ENCODE measurements at places on chromosomes 16 and 17.

DNA sequence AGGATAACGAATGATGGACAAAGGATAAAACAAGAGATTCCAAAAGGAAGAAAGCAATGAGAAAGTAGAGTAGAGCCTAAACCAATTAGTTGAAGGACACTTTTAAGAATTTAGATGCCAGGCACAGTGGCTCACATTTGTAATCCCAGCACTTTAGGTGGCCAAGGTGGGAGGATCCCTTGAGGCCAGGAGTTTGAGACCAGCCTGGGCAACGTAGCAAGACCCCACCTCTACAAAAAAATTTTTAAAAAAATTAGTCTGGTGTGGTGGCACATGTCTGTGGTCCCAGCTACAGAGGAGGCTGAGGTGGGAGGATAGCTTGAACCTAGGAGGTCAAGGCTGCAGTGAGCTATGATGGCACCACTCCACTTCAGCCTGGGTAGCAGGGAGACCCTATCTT lies 20.0 kb downstream of the ABCA10 start:
- no peak for DNase-seq

DNA sequence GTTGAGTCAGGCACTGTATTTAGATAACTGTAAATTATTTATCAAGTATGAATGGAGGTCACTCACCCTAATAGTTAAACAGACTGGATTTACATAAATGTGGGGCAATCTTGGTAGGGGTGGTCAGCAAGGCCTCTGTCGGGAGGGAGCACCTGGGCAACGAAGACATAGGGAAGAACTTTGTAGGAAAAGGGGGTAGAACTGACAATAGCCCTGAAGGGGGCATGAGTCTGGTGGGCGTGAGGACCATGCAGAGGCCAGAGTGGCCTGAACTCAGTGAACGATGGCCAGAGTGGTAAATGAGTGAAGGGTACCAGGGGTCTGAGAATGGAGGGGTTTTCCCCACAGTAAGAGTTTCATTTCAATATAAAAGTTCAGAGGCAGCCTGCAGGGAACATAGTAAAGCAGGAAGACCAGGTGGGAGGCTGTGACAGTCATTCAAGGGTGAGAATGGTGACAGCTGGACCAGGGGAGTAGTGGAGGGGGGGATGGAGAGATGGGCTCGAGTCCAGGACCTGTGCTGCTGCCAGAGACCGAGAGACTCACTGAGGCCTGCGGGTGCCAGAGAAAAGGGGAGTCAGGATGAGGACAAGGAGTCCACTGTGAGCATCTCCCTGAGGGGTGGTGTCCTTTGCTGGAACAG lies 2.9 kb downstream of the C17orf67 start:
- DNase-seq = no peak

DNA sequence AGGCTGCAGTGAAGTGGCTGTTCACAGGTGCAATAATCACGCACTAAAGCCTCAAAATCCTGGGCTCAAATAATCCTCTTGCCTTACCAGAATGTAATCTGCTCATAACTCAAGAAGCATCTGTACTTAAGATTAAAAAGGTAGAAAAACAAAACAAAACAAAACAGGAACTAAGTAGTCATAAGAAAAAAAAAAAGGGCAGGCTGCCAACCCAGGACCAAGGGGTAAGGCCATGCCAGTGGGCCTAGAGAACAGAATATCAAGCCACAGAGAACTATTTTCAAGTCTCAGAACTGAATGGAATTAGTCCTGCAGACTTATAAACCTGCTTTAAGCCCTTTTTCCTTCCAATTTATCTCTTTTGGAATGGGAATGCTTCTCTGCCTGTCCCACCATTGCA lies 64.8 kb upstream of the TBC1D3K start:
- DNase-seq = no peak

DNA sequence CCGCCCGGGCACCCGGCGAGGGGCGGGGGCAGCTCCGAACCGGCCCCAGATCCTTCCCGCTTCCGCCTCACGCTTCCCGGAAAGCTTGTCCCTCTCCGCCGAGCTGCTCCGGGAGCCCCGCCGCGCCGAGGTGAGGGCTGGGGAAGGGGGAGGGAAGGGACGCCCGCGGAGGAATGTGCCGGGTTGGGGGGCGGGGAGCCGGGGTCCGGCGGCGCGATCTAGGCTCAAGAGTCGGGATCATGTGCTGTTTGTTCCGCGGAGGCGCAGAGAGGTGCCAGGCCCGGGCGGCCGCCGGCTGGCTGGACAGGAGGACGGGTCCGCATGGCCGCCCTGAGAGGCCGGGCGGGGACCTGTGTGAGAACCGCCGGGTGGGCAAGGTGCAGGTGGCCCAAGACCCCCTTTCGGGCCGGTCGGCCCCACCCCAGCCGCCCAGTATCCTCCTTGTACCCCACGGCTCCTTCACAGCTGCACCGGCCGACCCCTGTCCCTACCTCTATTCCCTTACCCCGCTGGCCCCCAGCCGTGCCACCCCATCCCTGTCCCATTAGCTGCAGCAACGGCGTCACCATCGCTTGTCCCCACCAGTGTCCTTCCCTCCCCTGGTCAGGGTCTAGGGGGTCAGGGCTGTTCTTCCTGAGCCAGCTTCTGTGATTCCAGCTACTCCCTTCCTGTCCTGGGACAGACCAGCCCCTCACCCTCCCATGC lies 429 bp downstream of the KIF1C start:
- no peak for DNase-seq

- DNase-seq = peak; percentile 20
Measured at GRCh38 chr17:77666881-77667395, 291.6 kb upstream of the TNRC6C start.

DNA sequence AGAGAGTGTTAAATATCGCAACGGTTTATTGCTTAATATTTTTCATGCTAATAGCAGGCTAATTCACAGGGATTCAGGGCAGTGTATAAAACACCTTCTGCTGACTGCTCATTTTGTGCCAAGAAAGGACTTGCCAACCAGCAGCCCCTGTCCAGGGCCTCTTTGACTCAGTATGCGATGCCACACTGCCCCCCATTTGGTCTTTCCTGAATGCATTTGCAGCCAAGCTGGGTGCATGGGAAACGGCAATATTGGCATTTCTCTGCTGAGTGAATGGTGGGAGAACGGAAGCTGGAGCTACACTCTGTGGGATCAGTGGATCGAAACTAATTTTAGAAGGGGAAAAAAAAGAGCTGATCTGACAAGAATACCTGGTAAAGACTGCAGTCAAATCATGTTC lies 152.9 kb upstream of the C16orf82 start:
- no peak for DNase-seq

GRCh38 chr17:16912021-16912962 lies 59.6 kb downstream of the TNFRSF13B start:
- DNase-seq = no peak

DNA sequence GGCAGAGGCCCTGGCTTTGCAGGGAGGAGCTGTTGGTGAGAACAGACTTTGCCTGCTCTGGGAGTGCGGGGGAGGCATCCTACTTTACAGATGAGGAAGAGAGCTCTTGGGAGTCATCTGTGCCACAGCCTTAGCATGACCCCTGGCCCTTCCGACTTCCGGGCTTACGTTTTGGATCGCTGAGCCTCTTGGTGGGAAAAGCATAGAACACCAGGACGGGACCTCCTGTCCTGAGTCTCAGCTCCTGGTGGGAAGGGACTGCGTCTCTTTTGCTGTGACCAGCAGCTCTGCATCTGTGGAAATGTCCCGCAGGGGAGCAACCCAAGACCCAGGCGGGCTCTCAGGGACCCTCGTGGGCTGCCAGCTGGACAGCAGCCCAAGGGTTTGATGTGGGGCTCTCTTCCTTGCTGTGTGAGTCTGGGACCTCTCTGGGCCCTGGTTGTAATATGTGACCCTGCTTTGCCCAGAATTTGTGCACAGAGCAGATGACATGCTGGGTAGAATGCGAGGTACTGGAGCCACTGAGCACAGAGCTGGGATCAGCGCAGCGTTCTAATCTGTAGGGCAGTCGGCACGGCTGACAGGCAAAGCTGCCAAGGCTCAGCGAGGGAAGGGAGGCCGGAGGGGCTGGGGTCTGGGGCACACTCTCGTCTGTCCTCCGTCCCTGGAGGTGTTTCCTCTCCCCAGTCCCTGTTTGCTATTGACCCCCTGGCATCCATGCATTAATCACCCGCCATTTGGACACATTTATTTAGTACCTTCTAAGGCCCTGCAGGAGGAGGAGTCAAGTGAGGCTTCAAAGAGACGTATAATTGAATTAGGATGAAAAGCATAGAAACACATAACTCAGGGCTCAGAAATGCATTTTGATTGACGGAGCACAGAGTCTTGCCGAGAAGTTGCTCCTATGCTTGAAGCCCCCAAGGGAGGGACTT lies 64.0 kb downstream of the NT5M start:
- DNase-seq = no peak

GRCh38 chr17:79459003-79459655 lies 151.7 kb downstream of the RBFOX3 start:
- DNase-seq = no peak

DNA sequence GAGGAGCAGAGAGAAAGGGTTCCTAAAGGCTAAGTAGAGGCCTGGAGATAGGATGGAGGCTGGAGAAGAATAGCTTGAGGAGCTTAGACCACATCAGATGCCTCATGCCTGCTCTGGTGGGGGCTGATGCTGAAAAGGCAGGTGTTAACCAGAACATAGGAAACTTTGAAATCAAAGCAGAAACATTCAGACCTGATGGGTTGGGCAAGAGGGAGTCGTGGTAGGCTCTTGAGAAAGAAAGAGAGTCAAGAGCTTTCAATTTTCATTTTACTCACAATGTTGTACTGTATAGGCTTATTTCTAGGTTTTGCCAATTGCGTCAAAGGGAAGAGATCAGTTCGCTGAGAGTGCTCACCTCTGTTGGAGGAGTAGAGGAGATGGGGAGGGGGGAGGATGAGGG lies 406.6 kb upstream of the SALL1 start:
- DNase-seq = no peak

DNA sequence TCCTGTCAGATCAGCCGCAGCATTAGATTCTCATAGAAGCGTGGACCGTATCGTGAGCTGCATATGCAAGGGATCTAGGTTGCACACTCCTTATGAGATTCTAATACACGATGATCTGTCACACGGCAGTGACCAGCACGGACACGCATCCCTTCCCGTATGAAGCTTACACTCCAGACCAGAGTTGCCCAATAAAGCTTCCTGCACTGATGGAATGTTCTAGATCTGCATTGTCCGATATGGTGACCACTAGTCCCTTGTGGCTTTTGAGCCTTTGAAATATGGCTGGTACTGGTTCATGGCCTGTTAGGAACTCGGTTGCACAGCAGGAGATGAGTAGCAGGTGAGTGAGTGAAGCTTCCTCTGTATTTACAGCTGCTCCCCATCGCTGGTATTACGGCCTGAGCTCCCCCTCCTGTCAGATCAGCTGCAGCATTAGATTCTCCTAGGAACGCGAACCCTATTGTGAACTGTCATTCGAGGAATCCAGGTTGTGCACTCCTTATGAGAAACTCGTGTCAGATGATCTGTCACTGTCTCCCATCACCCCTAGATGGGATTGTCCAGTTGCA lies 49.8 kb upstream of the ZCCHC14 start:
- DNase-seq = no peak

DNA sequence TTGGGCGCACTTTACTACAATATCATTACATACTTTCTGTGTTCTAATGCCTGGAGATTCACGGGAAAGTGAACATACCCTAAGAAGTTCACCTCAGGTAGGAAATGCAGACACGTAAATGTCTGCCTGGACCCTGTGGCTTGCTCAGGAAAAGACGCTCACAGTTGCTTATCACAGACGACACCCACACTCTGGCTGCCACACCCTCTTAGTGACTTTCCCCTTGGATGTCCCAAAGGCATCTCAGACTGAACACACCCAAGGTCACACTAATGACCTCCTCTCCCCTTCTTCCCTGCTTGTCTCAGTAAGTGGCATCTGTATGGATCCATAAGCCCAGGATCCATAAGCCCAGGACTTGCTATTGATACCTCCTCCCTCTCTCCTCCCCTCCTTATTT lies 32.6 kb downstream of the CDRT15 start:
- no peak for DNase-seq

- no peak for DNase-seq
Measured at GRCh38 chr17:76940738-76941350, 72.6 kb downstream of the MGAT5B start.

GRCh38 chr17:42618442-42619150 lies 9.1 kb downstream of the TUBG1 start:
- DNase-seq = no peak

DNA sequence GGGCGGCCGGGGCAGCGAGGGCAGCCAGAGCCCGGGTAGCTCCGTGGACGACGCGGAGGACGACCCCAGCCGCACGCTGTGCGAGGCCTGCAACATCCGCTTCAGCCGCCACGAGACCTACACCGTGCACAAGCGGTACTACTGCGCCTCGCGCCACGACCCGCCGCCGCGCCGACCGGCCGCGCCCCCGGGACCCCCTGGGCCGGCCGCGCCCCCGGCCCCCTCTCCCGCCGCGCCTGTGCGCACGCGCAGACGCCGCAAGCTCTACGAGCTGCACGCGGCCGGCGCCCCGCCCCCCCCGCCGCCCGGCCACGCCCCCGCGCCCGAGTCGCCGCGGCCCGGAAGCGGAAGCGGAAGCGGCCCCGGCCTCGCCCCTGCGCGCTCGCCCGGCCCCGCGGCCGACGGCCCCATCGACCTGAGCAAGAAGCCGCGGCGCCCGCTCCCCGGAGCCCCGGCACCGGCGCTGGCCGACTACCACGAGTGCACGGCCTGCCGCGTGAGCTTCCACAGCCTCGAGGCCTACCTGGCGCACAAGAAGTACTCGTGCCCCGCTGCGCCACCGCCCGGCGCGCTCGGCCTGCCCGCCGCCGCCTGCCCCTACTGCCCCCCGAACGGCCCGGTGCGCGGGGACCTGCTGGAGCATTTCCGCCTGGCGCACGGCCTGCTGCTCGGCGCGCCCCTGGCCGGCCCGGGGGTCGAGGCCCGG lies 36.1 kb upstream of the ZC3H18 start:
- peak; percentile 75 for DNase-seq

GRCh38 chr16:71297341-71297634 lies 8.1 kb upstream of the CMTR2 start:
- DNase-seq = no peak

GRCh38 chr17:15648386-15648785 lies 28.9 kb upstream of the FBXW10B start:
- no peak for DNase-seq

- DNase-seq = no peak
Measured at GRCh38 chr17:50314456-50315011, 31.4 kb upstream of the XYLT2 start.

GRCh38 chr17:80783486-80783885 lies 208.2 kb upstream of the CHMP6 start:
- no peak for DNase-seq

- no peak for DNase-seq
Measured at GRCh38 chr17:50848039-50848438, 12.7 kb downstream of the WFIKKN2 start.

GRCh38 chr16:17416461-17417311 lies 54.1 kb downstream of the XYLT1 start:
- peak; percentile 37 for DNase-seq

GRCh38 chr16:31474773-31475738 lies 3.1 kb downstream of the TGFB1I1 start:
- no peak for DNase-seq

- no peak for DNase-seq
Measured at GRCh38 chr17:13879961-13880466, 189.3 kb upstream of the COX10 start.

GRCh38 chr16:56636616-56637413 lies 1.7 kb upstream of the MT1A start:
- DNase-seq = no peak
